Pons (tissue), 1 donor: ENCODE measurements at places on chromosomes 12 and 14.
A peak's percentile ranks its signal among the peaks of the same experiment; 100 is the strongest.

GRCh38 chr14:92986254-92987147 lies 63.6 kb downstream of the CHGA start:
- DNase-seq, result peak; percentile 67

GRCh38 chr14:101556566-101557320 lies 4.6 kb upstream of the DIO3 start:
- DNase-seq, result no peak

- no peak for DNase-seq
Observed at GRCh38 chr12:95085612-95086011, 12.2 kb upstream of the NR2C1 start.

- DNase-seq, result peak; percentile 62
Observed at GRCh38 chr12:119444462-119445044, 110.0 kb downstream of the CCDC60 start.
